Hippocampal formation (tissue), 2 donors: ENCODE measurements at places on chromosomes 1 and 21.

GRCh38 chr1:209625791-209626285, 26.4 kb downstream of the LAMB3 start:
- DNase-seq, result no peak

GRCh38 chr1:41580021-41580420, 95.5 kb upstream of the EDN2 start:
- DNase-seq, result no peak

DNA sequence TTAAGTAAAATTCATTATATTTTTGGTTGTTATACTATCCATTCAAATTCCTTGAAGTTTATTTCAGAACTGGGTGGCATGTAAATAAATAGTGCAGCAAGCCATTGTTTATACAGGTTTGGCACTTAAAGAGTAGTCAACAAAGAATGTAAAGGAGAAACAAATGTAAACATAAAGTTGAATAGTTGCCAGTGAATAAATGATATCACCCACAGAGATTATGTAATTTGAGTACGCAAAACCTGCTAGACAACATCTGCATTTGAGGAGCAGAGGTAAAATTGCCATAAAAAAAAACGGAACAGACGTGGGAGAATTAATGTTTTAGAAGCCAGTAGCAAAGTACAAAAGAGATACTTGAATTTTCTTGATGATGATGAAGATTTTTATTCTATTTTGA, 111.6 kb downstream of the ADGRL2 start:
- DNase-seq, result no peak

DNA sequence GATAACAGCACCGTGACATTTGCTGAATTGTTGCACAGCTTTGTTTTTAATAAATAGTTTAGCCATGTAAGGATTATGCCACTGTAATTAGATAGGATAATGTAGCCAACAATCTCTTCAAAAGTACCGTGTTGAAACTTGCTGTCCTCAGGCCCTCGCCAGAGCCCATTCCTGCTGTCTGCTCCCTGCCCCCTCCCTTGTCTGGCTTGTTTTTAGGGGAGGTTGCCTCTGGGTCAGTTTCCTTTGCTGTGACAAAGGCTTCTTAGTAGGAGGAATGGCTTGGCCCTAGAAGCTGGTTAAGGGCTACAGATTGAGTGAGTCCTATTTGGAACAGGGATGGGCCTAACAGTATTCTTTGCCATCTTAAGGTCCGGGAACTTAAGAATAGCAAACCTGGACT, 107.9 kb downstream of the LMO4 start:
- DNase-seq, result peak; percentile 5

- DNase-seq, result no peak
Observed at GRCh38 chr1:226741009-226741408, 1.9 kb upstream of the ITPKB start.

DNA sequence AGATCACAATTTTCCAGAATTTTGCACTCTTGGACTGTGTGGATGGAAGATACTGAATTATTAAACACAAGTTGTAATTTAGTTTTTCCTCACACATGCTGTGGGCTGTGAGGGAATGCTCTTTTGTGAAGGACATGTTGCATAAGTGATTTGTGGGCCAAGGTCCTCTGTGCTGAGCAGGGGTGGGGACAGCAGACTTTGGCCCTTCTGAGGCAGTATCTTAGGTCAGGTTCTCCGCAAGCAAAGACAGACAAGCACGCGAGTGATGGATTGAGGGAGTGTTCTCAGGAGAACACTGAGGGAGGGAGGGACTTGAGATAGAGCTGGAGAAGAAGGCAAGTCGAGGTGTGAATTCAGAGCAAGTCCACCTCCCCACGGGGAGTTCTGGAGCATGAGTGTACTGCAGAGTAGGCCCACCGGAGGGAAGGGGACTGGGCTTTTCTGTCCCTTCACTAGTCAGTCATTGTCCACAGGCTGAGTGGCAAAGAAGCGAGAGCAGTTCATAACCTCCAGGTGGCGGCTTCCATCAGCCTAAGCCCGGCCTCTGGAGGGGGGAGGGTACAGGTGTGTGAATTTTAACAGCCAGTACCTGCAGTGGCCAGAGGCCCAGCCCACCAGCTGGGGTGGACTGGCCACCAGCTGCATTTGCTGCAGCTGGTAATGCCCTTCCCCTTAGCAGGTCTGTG, 19.1 kb upstream of the CD101 start:
- DNase-seq, result no peak

GRCh38 chr1:164590592-164590991, 31.6 kb downstream of the PBX1 start:
- DNase-seq, result no peak

- DNase-seq, result peak; percentile 6
Observed at GRCh38 chr1:46547481-46548383, 3.7 kb downstream of the KNCN start.

DNA sequence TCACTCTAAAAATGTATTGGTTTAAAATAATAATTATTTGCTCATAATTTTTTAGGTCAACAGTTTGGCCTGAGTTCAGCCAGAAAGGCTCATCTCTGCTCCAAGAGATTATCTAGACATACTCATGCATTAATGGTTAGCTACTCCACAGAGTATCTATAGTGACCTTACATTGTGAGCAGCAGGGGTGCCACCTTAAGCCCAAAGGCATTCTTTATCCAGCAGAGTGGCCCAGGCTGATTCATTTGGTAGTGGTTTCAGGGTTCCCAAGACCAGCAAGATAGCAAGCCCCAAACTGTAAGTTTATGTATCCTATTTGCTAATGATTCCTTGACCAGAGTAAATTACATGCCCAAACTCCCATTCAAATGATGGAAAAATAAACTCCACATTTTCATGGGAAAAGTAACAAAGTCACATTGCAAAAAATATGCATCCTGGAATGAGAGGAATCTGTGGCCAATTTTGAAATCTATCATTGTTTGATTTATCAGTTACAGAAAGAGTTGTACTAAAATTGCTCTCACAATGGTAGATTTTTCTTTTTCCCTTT, 182.6 kb upstream of the KCNK2 start:
- DNase-seq, result no peak

GRCh38 chr1:6634371-6635052, 9.8 kb downstream of the THAP3 start:
- DNase-seq, result no peak

- no peak for DNase-seq
Observed at GRCh38 chr1:47238935-47239592, 7.0 kb upstream of the TAL1 start.

- DNase-seq, result no peak
Observed at GRCh38 chr1:72412286-72412685, 129.9 kb upstream of the NEGR1 start.

- no peak for DNase-seq
Observed at GRCh38 chr1:184753608-184754475, 816 bp downstream of the EDEM3 start.

DNA sequence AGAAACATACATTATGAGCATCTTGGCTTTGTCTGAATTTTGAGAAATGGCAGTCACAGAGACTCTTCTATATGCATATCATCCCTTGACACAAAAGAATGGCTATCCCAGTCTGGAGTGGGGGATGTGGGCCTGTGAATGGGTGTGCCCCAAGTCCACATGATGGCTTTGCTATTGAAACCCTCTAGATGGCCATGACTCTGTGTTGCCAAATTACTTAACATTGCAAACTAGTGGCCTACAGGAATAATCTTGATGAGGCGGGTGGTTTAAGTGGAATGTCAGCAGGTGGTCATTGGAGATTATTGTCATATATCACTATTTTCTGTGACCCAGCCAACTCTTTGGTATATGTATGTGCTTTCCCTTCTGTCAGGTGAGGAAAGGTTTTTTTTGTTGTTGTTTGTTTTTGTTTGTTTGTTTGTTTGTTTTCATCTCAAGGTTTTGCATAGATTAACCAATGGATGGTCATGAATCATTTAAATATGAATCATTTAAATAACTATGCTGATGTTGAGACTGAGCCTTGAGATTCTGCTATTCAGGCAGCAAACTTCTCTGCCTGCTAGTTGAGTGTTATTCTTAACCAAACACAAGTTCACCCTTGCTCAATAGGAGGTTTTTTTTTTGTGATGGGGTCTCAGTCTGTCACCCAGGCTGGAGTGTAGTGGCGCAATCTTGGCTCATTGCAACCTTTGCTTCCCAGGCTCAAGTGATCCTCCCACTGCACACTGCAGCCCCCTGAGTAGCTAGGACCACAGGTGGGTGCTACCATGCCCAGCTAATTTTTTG, 103.0 kb downstream of the NOS1AP start:
- no peak for DNase-seq

GRCh38 chr1:93851327-93851712, 27.7 kb downstream of the DNTTIP2 start:
- DNase-seq, result no peak

- no peak for DNase-seq
Observed at GRCh38 chr1:184965439-184965838, 8.9 kb downstream of the NIBAN1 start.

DNA sequence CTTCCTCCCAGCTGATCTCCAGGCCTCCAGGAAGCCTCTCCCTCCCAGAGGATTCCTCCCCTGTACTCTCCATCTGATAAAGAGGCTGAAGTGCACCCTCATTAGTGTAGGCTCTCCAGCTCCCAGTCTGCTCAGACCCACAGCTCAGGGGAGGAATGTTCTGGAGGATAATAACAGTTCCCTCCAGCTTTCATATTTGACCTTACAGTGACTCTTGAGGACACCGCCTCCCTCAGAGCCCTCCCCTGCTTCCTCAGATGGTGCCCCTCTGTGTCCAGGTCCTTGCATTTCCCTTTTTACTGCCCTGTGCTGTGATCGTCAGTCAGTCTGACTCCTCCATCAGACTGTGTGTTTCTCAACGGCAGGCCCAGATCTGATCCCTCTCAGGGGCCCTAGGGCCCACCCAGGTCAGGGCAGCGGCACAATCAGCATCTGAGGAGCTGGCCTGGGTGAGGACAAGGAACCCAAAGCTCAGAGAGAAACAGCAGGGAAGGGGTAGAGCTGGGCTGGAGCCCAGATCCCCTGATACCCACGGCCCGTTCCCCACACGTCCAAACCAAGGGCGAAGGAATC, 1.1 kb upstream of the SHISAL2A start:
- DNase-seq, result no peak
